ENCODE measurements at places on chromosomes 5 and 9.

GRCh38 chr9:92059661-92060060 is 55.6 kb downstream of the SPTLC1 start:
- no peak for DNase-seq

- no peak for DNase-seq
Measured at GRCh38 chr9:107190936-107191290, 92.2 kb upstream of the RAD23B start.

GRCh38 chr9:6884101-6884500 is 126.3 kb downstream of the KDM4C start:
- DNase-seq = no peak

DNA sequence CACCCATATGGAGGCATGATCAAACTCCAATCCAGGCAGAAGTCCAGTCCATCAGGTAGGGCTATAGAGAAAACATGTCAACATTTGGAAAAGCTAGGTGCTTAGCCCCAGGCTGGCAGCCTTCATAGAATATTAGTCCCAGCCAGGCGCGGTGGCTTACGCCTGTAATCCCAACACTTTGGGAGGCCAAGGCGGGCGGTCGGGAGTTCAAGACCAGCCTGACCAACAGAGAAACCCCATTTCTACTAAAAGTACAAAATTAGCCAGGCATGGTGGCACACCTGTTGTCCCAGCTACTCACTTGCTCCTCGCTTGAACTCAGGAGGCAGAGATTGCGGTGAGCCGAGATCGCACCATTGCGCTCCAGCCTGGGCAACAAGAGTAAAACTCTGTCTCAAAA is 285.7 kb downstream of the MARCHF11 start:
- no peak for DNase-seq

DNA sequence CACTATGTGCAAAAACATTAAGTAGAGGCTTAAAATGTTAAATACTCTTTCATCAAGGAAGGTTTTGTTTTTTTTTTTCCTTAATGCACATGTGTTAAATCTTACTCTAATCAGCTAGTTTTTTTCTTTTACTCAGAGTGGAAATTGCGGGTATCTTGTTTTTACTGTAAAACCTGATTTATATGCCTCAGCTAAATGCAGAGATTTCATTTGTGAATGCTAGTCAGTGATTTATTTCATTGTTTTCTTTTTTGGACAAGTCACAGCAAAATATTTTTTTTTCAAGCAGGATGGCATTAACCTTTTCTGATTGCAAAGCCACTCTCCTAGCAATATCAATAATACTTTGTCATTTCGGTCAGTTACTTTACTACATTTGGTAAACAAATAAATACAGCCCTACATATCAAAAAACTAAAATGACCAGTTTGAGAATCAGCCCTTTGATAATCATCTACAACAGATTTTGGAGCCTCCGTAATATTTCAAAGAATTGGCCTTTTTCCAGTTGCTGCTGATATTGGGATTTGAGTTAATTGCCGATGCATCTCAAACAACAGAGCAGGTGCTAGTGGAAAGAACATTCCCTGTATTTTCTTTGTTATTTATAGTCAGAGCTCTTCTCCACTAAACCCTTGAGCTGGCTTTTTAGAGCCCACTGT is 579.2 kb upstream of the ZNF608 start:
- DNase-seq = no peak

DNA sequence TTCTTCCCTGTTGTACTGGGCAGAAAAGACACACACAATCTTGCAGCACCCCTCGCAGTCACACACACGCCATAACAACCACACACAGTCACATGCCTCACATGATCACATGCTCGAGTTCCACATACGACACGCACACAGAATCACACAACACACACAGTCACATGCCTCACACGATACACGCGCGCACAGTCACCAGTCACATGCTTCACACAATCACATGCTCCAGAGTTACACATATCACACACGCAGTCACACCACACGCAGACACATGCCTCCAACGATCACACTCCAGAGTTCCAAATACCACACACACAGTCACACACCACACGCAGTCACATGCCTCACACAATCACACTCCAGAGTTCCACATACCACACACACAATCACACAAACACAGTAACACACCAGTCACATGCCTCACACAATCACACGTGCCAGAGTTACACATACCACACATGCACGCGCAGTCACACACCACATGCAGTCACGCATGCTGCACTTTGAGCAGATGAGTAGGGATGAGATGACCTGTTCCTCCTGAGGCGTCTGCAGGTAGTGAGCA is 49.0 kb upstream of the LRRC14B start:
- no peak for DNase-seq

DNA sequence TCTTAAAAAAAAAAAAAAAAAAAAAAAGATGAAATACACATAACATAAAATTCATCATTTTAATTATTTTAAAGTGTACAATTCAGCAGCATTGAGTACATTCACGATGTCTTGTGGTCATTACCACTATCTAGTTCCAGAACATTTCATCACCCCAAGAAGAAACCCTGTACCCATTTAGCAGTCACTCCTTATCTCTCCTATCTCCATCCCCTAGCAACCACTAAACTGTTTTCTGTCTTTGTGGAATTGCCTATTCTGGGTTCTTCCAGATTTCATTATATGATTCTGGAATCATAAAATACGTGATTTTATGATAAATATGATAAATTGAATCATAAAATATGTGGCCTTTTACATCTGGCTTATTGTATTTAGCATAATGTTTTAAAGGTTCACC is 8.9 kb upstream of the HMCN2 start:
- no peak for DNase-seq

GRCh38 chr9:131879181-131879910 is 139.5 kb upstream of the RAPGEF1 start:
- no peak for DNase-seq

DNA sequence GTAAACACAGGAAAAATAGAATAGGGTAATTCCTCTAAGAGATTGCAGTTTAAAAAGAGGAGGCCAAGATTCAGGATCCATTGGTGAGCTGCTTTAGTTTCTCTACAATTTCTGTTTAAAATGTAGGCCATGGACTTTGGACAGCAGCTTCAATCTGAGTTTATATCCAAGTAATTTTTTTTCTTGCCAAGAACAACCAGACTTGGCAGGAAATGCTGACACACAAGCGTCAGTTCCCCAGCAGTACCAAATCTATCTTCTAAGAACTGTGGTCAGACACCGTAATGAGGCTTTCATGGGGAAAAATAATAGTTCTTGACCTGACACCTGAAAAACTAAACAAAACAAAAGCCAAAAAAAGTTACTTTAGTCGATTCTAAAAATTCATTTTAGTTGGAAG is 528.8 kb downstream of the CSNK1G3 start:
- DNase-seq = no peak

- peak; percentile 78 for DNase-seq
Measured at GRCh38 chr9:109779711-109780452, at the start of gene PALM2AKAP2. Gene PALM2AKAP2, plus strand, starts transcription at chr9:109780198. Its CDS starts 291 bp downstream, at chr9:109780489.

DNA sequence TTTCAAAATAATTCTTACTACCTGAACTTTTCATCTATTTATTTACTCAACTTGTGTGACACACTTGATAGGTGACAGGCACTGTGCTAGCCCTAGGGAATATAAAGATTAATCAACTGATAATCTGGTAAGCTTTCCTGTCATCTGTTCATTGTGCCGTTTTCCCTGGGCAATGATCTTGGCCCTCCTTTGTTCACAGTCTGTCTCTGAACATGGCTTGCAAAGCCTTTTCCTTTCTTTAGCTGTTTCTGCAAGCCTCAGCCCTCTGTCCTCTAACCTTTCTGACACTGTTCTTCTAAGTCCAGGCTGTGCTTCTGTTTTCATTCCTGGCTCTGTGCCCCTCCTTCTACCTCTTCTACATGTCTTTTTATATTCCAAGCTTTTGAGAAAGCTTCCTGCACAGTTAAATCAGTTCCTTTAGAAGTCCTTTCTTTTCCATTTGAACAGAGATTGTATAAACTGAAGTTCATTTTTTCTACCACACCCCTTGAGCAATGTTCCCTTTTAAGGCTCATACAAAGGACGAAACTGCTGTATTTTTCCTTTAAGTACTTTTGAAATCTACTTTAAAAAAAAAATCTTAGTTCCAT is 803.0 kb upstream of the ZNF608 start:
- DNase-seq = no peak

DNA sequence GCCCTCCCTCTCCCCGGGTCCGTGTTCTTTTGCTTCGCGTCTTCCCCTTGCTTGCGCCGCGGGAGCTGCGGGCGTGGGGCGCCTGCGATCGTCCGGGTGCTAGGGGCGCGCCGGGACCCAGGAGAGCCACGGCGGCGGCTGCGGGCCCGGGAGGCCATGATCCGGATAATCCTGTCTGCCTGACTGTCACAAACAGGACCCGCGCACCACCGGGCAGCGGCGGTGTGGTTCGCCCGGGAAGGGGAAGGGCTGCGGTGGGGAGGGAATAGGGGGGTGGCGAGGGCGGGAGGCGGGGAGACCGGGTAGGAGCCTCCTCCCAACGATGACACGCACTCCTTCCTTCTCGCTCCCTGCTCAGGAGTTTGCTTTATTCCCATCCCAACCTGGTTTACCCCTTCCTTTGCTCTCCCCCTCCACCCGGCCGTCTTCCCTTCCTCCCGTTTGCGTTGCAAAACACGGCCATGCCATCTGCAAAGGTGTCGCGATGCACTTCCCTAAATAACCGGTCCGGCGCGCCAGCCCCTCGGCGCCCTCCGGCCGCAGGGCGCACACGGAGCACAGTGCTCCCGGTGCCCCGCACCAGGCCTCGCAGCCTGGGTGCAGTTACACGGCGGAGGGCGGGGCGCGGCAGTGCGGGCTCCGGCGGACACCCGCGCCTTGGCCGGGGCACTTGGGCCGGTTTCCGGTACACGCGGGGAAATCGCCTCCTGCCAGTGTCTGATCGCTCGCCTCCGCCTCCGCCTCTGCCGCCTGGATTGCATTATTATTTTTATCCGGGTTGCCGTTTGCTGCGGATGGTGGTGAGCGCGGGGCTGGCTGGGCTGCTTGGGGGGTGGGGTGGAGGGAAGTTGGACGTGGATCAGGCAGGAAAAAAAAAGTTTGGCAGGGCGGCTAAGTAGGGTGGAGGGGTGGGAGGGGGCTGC is 1.5 kb downstream of the SMARCA2 start:
- DNase-seq = peak; percentile 70

Data from urothelium cell line (cell line).